ENCODE measurements at places on chromosomes 13 and 19.
A peak's percentile ranks its signal among the peaks of the same experiment; 100 is the strongest.

DNA sequence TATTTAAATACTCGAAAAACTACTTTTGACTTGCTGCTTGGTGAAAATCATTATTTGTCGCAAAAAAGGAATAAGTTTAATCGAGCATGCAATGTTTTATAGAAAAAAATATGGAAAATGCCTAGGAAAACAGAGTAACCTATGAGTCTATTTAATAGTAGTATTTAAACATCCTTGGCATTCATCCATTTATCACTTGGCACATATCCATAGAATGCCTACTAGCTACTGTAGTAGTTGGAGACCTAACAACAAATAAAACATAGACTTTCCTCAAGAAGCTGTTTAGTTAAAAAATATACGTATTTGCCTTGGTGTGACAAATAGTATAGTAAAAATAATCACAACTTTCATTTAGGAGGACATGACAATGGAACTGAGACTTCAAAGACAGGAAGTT, 302.1 kb downstream of the DIAPH3 start:
- peak; percentile 46 for DNase-seq

GRCh38 chr13:49454388-49455006, 10.4 kb downstream of the SETDB2 start:
- no peak for DNase-seq

GRCh38 chr13:95301968-95302393, 730 bp upstream of the ABCC4 start:
- DNase-seq, result peak; percentile 35

GRCh38 chr13:102968572-102969228, 97.5 kb downstream of the SLC10A2 start:
- no peak for DNase-seq

DNA sequence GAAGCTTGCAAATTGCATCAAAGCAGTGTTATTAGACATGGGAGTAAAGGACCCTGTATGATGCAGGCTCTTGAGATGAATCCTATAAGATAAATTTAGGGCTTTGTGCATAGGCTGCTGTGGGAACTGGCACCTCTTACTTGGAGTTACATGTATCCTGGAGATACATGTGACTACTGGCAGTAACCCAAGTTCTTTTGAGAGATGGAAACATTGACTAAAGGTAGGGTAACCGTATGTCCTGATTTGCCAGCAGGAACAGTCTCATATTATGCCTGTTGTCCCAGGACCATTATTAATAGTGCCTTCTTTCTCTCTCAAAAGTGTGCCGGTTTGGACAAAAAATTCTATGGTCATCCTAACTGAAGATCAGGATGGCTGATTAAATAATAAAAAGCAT, 195.4 kb downstream of the LACC1 start:
- DNase-seq, result no peak

DNA sequence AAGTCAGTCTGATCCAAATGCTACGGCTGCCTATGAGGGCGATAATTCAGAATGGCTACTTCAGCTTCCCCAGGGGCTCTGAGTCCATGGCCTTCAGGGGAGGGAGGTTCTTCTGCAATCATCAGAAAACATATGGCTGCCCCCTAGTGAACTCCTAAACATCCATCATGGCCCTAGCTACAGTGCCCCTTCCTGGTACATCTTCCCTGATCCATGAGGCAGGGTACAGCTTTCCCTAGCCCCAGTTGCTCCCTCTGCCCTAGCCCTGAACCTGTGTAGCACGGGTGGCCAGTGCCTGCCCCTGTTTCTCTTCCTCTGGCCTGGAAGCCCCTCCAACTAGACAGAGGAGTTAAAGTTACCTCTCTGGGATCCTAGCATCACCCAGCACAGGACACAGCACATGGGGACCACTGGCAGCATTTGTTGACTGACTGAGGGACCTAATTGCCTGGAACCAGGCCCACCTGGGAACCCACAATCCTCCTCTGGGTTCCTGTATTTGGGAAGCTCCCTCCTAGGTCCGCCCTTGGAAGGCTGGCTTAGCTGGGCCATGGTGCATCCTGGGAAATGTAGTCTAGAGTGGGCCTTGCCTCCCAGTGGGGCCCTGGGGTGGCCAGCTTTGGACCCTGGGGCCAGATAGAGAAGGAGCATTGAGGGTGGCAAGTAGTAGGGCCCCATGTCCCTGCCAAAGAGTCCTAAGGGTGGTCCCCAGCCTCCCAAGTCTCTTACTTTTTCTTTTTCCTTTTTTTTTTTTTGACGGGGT, 17.7 kb upstream of the SEMA6B start:
- DNase-seq, result no peak

DNA sequence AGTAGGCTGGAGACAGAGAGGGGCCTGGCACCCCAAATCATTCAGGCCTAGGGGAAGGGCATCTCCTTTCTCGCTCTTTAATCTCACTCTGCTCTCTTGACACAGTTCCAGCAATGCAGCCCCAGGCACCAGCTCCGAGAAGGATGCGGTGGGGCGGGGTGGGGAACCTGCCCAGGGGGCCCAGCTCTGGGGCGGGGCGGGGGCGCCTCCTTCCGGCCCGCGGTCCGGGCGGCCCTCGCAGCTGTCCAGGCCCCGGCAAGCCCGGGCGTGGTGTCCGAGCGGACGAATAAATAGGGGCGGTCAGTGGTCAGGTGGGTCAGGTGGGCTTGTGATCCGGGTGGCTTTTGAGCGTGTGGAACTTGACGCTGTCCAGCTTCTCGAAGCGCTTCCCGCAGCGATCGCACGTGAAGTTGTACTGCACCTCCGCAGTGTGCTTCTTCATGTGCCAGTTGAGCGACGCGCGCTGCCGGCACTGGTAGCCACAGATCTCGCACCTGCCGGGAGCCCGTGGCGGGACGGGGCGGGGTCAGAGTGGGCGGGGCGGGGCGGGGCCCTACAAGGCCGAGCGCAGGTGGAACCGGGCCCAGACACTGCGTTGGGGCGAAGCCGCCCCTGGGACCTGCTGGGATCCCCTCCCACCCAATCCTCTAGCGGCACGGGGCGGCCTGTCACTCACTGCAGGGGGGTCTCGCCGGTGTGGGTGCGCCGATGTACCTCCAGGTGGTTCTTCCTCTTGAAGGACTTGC, 2.7 kb upstream of the ELAVL3 start:
- no peak for DNase-seq

DNA sequence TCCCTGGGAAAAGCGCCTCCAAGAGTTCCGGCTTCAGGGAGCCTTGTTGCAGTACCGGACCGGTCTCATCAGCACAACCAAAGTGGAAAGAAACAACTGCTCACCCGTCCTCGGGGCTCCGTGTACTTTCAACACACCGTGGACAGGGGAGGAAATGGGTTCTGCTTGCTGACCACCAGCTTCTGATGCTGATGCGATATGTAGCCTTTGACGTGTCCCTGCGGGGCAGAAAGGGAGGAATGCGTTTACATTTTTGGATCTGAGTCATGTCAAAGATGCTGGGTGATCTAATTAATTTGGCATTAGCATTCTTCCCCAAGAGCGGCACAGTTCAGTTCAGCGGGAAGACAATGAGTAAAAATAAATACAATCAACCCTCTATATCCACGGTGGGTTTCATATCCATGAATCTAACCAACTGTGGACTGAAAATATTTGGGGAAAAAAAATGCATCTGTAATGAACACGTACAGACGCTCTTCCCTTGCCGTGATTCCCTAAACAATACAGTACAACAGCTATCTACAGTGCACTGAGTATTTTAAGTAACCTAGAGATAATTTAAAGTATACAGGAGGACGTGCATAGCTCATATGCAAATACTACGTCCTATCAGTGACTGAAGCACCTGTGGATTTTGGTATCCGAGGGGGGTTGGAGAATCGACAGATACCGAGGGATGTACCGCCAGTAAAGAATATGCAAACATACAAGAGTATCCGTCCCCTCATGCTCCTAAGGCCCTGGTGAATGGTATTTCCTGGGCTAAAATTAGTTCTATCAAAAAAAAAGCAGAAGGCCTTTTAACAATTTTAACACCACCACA, 19.8 kb downstream of the PROZ start:
- no peak for DNase-seq

GRCh38 chr19:14614099-14614412, 31.2 kb downstream of the CLEC17A start:
- DNase-seq, result no peak

GRCh38 chr13:71801781-71802180, 65.2 kb downstream of the DACH1 start:
- peak; percentile 88 for DNase-seq

DNA sequence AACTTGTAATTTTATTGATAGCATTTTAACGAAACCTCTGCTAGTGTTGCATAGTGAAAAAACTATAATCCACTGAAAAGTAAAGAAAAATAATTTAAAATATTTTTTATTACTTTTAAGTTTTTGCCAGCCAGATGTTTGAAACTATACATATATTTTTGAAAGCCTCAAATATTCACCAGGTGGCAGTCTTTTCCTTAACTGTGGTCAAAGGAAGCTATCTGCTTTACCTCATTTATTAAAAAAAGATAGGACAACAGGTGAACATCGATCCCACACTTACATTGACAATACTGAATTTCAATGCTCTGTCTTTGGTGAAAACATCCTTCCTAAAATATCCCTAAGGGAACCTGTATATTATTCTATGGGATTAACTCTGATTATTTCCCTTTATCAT, 100.5 kb downstream of the TRPC4 start:
- peak; percentile 20 for DNase-seq

- DNase-seq, result no peak
These were observed 66.8 kb downstream of the IFT88 start for GRCh38 chr13:20633802-20634201.

DNA sequence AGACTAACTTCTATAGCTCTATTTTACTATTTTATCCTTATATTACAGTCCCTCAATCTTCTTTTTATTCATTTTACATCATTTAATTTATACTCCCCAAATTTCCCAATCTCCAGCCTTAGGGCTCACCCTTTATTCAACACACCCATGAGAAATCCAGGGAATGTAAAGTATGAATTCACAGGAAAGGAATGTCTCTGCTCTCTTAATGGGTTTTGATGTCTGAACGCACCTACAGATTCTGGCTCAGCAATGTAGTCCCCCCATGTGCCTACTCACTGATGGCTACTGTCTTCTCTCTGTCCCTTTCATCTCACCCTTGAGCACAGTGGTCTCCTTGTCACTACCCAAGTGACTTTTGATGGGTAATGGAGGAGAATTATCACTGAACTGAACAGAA, 32.8 kb downstream of the TNFSF13B start:
- DNase-seq, result no peak

DNA sequence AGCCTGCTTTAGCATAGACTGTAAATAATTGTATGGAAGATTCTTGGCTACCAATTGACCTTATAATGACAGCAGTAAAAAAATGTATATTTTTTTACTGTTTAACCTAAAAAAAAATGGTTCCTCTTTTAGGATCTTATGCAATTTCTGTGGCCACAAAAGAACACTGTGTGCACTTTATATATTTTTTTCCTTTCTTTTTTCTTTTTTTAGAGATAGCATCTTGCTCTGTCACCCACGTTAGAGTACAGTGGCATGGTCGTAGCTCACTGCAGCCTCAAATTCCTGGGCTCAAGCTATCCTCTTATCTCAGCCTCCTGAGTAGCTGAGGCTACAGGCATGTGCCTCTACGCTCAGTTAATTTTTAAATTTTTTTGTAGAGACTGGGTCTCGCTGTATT, 6.1 kb downstream of the FLT3 start:
- no peak for DNase-seq

DNA sequence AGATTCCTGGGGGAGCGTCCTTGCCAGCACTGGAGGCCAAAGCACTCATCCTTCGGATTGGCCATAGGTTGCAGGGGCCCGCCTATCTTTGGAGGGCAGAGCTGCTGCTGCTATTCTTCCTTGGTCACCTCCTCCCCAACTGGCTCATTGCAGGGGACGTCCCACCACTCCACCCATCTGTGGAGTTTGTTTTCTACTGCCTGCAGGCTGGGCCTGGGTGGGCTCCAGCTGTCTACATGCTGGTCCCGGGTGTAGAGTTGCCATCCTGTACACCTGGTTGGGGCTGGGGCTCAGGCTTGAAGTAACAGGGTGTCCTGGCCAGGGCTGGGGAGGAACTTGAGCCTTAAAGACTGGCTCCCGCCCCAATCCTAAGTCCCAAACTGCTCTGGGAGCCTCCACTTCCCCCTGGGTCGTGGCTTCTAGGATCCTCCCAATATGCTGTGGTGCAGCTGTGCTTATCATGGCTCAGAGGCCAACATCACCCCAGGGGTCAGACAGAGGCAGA, 2.1 kb downstream of the RNF225 start:
- DNase-seq, result no peak

GRCh38 chr13:106533101-106533942, 2.1 kb downstream of the EFNB2 start:
- DNase-seq, result peak; percentile 87

DNA sequence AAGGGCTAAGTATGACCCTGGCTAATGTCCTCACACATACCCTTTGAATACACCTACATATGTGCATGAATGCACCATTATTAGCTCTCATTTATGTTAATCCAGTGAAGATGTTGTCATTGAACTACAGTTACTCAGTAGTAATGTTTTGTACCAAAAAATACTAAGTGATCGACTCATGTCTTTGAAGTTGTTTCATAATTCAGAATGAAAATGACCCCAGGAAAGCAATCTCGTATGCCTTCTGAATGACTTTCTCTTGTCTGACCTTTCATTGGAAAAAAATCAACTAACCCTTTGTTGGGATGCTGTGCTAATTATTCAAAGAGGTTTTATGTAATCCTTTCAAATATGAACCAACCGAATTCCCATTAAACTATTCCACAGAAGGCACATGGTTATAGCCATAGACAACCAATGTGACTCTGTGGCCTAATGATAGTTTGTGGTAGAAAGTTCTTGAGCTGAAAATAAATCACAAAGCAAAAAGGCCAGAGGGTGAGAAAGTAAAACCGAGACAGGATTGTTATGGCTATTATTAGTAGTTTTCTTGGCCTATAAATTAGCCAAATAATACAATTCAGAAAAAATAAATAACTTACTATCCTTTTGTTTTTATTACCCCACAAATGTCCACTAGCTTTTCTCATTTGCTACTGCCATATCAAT, 86.8 kb upstream of the STARD13 start:
- no peak for DNase-seq

DNA sequence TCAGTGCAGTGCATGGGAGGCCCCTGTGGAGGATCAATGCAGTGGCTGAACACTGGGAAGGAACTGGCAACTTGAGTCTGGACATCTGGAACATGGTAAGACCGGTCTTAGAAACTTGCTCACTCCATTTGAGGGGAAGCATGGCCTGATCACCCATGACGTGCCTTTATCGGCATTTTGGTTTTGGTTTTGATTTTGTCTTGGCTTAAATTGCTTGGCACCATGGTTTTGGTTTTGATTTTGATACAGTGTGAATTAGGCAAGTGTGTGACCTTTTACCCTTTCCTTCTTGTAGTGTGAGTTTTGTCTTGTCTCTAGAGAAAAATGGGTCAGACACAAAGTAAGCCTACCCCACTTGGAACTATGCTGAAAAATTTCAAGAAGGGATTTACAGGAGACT, 77.3 kb downstream of the ZNF486 start:
- no peak for DNase-seq

Data from NCI-H1105 treated with DMSO at 0.1 percent for 48 hours (cell line).